ENCODE measurements at places on chromosomes 5 and 9.

DNA sequence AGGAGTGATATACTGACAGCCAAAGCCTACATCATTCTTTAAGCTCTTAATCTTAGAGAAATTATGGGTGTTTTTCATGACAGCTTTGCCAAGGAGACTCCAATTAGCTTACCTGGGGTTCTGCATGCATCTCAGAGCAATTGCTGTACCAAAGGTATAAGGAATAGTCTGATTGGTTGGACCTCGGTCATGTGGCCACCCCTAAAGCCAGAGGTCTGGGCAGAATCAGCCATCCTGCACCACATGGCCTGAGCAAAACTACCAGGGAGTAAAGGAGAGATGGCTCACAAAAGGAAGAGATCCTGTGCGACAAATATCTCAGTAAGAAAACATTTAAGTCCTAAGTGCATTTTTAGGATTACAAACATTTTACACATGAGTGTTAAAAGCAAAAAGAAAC, 25.6 kb downstream of the SH3RF2 start:
- no peak for DNase-seq

- DNase-seq = no peak
Observed at GRCh38 chr9:4832786-4833579, 40.2 kb downstream of the RCL1 start.

- no peak for DNase-seq
Observed at GRCh38 chr5:122940890-122941289, 95.5 kb downstream of the SNX24 start.

DNA sequence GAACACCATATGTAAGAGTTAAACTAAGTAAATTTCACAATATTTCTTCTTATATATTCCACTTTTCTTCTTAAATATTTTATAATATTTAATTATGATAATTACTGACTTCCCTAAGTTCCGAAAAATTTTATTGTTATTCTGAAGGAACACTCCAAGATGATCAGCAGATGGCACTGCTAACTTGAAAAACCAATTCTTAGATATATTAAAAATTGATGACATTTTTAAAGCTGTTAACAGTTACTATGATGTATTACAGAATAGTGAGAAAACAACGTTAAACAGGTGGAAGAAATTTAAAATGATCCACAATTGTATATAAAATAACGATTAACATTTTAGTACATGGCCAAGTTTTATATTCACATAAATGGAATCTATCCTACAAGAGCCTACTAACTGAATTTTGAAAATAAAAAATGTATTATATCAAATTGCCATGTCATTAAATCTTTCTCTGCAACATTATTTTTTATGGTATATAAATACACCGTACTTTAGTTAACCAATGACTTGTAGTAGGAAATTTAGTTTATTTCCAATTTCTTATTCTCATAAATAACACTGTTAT, 30.1 kb upstream of the MUSK start:
- no peak for DNase-seq

DNA sequence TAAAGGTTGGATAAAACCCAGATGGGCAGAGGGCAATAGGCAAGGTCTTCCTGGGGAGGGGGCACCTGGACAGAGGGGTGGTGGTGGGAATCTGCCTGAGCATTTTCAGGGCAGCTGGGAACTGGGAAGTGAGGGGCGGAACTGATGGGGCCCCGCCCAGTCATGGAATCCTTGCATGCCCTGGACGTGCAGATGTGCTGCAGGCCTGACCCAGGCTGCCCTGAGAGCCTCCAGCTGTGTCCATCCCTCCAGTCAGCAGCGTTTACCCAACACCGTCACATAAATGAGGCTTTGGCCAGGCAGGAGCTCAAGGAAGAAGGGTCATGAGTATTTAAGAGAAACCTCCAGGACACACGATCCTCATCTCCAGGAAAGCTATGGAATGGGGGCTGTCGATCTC, 70.3 kb downstream of the DAB2IP start:
- DNase-seq = no peak
